ENCODE measurements at places on chromosomes 11 and 22. TPM values are rescaled to one million over a fixed set of nuclear protein-coding genes. Genes with fewer than 3 reads are reported as not detected.

DNA sequence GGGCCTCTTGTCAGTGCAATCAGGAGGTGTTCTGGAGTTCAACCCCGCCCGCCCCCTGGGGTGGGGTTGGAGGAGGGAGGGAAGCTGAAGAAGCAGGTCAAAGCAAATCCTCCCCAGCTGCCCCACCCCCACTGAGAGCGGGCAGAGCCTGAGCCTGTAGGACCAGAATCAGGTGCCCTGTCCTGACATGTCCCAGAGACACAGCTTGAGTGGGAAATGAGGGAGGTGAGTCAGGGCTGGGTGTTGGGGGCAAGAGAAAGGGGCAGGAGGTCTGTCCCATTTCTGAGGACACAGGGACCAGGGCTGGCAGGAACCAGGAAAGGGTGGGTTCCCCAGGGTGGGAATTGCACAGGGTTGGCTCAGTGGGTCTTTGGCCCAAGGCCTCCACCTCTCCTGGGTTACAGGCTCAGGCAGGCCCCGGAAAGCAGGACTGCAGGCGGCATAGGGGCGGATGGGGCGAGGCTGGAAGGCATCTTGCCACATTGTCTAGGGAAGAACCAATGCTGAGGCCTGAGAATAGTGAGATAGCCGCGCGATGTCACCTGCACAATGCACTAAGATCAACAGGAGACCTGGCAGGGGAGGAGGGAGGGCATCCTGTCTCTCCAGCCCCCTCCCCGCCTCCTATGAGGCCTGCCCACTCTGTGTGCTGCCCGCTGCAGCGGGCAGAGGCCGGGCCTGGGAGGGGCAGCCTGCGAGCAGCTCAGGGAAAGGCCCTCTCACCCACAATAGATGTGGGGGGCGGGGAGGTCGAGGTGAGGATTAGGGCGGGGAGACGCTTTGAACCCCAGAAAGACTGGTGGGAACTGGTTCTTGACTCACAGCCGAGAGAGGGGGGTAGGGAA lies 32.4 kb downstream of the NECTIN1 start:
- DNase-seq, result no peak

- no peak for DNase-seq
Measured at GRCh38 chr11:68993546-68993945, 12.8 kb upstream of the MRGPRD start.

- no peak for DNase-seq
Measured at GRCh38 chr11:45815747-45816146, 10.8 kb downstream of the SLC35C1 start.

- DNase-seq, result peak; percentile 41
Measured at GRCh38 chr11:94129512-94130297, 1.1 kb downstream of the PANX1 start.

The LIF gene
- 0.61 TPM for total RNA-seq

Data from spinal cord (tissue), 10 donors.